ENCODE measurements at places on chromosomes 5 and 9.

DNA sequence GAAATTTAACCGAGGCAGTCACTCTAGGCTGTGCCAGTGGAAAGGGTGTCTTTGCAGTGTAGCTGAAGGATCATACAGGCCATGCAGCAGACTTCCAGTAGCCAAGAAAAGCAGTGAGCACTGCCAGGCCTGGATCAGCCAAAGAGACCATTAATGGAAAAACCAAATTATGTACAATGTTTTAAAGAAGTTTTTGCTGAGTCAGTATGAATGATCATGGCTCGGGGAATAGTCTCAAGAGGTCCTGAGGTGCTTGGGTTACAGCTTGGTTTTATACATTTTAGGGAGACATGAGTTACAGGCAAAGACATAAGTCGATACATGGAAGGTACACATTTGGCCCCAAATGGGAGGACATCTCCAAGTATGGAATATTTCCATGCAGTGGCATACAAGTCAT is 141.3 kb downstream of the YTHDC2 start:
- DNase-seq: no peak

DNA sequence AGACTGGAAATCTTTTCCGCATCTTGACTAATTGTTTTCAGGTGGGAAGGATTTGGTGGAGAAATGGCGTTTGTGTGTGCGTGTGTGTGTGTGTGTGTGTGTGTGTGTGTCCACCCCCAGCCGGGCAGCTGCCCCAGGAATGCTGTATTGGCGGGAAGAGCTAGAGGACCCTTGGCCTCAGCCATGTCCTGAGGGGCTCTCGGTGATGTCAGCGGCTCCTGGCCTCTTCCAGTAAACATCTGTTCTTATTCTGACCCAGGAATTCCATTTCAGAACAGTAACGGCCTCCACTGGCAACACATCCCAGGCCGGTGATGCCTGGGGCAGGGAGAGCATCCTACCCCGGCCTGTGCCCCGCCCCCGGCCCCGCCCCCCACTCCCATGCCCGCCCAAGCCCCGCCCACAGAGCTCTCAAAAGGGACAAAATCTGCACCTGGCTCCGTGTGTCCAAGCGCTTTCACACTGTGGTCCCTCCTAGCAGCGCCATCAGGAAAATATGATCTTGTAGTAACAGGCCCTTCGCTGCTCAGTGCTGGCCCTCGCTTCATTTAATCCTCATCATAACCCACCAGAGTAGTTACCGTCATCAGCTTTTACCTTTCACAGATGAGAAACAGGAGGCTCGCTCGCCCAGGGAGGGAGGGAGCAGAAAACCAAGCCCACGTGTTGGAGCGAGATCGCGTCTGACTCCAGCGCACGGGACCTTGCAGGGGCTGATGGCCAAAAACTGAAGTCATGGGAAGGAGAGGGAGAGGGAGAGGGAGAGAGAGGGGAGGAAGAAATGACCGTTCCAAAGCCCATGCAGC is 18.9 kb downstream of the ADAMTS2 start:
- no peak for DNase-seq

DNA sequence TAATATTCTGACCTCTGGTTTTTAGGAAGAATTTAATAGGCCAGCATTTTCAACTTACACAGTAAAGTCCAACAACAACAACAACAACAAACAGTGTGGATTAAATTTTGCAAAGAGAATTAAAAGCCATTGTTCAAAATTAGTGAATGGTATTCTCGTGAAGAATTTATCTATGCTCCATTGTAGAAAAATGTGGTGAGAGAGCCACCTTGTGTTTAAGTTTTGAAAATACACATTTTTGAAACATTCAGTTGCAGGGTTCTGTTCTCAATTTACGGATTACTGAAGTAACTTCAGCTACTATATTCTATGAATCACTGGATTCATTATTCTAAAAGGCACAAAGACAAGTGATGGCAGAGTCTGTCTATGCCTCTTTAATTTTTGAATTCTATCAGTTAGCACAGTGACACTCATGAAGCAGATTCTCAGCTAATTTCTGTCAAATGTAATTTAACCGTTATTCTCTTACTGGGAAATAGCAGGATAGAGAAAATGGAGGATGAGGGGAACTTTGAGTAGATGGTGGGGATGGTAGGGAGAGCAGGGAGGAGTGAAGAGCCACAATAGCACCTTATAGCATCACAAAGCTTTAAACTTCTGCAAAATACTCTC is 11.0 kb downstream of the CCDC152 start:
- DNase-seq: no peak

DNA sequence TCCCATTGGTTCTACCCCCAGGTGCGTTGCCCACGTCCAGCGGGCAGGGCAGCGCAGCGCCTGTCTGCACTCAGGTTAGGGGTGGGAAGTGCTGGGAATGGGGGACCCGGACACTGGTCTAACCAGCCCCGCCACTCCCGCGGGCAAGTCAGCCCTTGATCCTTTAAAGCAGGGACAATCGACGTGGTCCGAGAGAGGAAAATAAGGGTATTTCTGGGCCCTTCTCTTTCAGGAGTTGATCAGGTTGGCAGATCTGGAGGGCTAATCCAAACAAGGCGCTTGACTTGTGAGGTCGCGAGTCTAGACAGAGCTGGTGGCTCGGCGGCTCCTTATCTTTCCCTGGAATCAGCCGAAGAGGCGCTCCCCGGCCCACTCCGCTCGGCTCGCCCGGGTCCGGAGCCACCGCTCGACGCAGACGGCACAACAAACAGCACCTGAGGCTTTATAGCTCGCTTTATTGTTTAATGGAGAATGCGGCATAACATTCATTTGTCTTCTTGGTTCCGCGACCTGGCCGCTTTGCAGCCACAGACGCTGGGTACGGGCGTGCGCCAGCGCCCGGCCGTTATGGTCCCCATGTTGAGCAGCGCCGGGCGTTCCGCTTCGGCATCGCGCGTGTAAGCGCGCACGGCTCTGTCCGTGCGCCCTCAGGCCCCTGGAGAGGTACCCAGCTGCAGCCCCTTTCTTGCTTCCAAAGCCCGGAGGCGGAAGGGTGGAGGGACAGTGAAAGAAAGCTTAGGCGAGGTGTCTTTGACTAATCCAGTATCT is 15.8 kb downstream of the ISL1 start:
- no peak for DNase-seq

DNA sequence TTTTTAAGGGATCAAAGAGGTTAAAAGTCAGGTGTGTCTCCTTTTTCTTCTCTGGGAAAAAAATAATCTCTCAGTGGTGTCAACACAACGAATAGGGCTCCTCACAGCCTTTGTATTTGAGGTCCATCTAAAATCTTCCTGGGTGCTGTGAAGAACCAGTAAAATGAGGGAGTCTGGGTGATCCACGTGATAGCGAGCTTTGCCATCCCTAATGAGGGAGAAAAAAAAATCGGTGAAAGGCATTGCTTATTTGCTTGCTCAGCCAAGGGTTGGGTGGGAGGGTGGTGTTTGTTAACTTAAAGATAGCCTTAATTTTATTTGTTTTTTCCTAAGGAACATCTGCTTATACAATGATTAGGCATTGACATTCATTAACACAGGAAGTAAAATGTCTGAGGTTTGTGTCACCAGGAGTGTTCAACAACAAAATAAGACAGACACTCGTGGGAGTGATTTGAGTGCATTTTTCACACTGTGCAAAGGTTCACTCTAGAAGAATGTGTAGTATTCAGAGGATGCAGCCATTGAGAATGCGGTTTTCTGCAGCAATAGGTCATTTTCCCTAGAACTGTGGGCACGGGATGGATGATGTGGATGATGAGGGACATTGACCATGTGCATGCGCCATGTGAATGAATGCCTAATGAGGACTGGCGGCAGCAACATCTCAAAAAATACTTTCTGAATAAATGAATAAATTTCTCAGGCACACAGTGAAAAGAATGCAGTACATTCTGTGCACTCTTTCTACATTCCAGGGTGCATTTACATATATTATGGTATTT is 369.5 kb downstream of the NTRK2 start:
- DNase-seq: no peak

- DNase-seq: peak; percentile 36
These were observed 2.9 kb downstream of the JAK2 start for GRCh38 chr9:4987961-4988421.

- no peak for DNase-seq
These were observed 607.8 kb upstream of the PTGER4 start for GRCh38 chr5:40071870-40072269.

- DNase-seq: no peak
These were observed 285.6 kb downstream of the PRR16 start for GRCh38 chr5:120749737-120750136.

- DNase-seq: no peak
These were observed 61.9 kb downstream of the IRX1 start for GRCh38 chr5:3657364-3658022.

GRCh38 chr5:1974081-1974480 is 91.4 kb upstream of the IRX4 start:
- DNase-seq: no peak

- DNase-seq: no peak
These were observed 89.1 kb upstream of the NFIB start for GRCh38 chr9:14403081-14403480.

DNA sequence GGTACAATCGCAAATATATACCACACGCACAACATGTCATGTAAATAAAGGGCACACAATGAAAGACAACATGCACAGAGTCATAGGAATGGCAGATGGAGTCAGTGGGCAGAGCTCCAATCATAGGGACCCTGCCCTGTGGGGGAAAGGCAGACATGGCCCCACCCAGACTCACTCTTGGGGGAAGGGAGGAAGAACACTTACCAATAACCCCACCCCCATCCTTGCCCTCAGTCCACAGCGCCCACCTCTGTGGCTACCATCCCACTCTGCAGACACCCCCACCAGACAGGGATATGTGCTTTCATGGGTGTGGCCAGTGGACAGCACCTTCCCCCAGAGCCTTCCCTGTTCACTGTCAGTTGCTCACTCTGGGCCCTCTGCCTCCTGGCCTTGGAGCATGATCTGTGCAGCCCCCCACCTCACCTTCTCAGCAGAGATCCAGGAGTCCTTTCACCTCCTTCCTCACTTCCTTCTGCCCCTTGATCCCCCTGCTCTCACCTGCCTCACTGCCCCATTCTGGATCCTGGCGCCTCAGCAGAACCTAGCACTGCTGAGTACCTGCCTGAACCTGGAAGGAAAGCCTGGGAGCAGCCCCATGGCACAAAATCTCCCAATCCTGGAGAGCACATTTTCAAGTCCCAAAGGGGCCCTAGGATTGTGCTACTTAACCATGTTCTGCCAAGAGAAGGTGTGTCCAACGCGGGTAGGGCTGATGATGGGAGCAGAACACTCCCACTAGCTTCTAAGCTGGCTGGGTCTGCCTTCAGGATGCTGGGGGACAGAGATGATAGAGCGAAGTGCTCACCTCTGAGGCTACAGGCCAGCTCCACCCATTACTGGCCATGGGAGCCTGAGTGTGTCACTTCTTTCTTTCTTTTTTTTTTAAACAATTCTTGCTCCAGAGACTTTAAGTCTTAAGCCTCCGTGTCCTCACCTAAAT is 1.5 kb upstream of the PHF19 start:
- DNase-seq: no peak

- DNase-seq: no peak
These were observed 13.2 kb upstream of the NDUFS4 start for GRCh38 chr5:53547226-53547625.

All from activated T-helper 1 cell treated with anti-CD3 and anti-CD28 coated beads, Interleukin-2, amount 50 U/mL, for 16 hours (primary cell).